Stimulated activated CD8-positive, alpha-beta memory T cell treated with anti-CD3 and anti-CD28 coated beads, Interleukin-4, amount 100 ng/mL, for 4 hours (primary cell): ENCODE measurements at places on chromosomes 7 and 10.

- DNase-seq, result no peak
Observed at GRCh38 chr10:76743169-76743568, 894.4 kb downstream of the KCNMA1 start.

- no peak for DNase-seq
Observed at GRCh38 chr10:103861505-103861904, 6.1 kb upstream of the SH3PXD2A start.

DNA sequence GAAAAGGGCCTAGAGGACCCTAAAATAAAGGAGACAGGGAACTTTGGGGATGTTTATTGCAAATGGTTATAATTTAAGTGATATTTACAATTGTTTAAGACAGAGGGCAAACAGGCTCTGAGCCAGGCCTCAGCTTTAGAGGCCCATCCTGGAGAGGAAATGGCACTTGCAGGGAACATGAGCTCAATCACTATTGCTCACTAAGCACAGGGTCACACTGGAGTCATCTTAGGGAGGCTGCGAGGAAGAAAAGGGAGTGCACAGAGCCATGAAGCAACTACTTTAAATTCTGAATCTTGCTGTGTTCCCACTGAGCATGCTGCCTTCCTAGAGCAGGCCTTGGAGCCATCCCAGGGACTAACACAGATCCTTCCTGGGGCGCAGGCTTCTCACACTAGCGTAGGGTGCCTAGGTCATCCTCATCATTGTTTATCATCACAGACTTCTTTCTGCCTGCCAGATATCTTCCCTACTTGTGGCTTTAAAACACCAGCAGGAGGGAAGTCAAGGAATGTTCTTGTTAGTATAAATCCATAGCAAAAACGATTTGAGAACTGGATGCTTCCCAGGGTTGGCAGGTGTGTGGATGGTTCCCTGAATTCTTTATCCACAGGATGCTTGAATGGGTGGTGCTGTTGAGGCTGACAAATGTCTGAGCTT, 12.7 kb upstream of the DNAJB12 start:
- DNase-seq, result no peak

GRCh38 chr7:50262916-50263690, 41.4 kb upstream of the IKZF1 start:
- no peak for DNase-seq

DNA sequence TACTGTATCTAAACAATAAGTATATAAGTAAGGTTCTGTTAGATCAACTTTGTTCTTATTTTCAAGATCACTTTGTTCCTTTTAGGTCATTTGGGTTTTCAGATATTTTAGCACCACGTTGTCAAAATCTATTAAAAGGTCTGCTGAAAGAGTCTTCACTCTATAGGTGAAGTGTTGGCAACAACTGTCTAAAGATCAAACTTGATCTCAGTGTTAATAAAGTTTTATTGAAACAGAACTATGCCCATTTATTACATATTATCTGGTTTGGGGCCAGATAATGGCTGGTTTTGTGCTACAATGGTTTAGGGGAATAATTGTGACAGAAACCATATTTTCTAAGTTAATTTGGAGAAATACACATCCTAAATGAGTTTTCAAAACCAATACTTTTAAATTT, 478.9 kb upstream of the GRM3 start:
- no peak for DNase-seq

- peak; percentile 76 for DNase-seq
Observed at GRCh38 chr7:111561904-111562732, at the start of gene IMMP2L. IMMP2L (minus strand) TSS chr7:111562492.

- DNase-seq, result no peak
Observed at GRCh38 chr10:57638411-57638810, 629.3 kb downstream of the IPMK start.

DNA sequence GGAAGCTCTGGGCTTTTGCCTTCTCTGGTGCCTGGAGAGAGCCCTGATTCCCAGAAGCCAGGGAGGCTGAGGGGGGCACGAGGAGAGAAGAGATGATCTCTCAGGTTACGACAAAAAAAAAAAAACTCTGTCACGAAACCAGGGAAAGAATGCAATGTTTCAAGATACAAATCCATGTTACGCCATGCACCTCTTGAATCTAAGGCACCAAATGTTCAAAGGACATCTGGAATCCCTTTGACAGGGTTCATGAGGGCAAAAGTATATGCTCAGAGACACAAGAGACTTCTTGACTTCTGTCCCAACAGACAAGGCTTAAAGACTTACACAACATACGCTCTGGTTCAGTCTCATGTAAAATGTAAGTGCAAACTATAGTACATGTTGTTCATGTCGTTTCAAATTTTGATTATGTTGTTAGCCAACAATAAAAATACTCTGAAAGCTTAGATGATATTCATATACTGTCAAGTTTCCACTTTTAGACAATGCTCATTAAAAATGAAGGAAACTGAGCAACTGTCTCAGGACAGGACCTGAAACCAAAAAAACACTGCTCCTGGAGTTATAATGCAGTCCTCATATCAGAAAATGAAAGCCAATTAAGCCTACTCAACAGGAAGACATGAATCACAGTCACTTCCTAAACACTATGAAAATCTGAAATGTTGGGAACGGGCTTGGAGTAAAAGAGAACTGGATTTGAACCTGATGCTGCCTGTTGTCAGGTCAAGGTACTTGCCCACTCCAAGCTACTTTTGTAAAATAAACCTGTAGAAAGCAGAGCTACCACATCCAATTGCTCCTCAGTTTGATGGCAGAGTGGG, 72.3 kb downstream of the CHCHD3 start:
- DNase-seq, result no peak

GRCh38 chr10:98106531-98106930, 27.9 kb upstream of the R3HCC1L start:
- no peak for DNase-seq

DNA sequence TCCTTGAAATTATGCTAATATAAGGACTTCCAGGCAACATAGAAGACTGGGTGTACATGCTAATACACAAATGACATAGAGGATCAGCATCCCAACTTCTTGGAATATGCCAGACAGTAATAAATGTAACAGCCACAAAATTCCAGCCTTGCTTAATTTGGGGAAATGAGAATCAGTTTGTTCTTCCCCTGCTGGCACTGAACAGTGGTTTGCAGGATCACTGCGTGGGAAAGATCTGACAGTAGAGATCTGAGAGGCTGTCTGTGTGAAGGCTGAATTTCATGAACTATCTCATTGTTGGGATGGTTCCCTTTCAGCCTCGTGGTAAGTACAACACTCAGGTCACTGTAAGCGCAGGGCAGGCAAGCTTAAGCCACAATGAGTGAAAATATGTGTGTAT, 1078.0 kb downstream of the LRMDA start:
- no peak for DNase-seq

DNA sequence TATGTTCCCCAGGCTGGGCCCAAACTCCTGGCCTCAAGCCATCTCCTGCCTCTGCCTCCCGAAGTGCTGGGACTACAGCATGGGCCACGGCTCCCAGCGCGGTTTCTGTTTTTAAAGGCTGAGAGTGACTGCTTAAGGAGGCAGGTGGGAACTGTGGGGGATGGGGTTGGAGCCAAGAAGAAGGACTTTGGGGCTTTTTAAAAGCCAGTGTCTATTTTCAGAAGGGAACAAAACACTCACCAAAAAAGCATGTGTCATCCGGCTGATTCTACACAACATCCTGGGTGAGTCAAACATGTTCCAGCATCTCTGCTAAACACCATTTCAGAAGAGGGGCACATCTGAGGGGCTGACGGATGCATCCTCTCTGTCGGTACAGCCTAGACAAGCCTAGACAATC, 824.5 kb downstream of the TYW1 start:
- DNase-seq, result no peak

GRCh38 chr7:122454776-122455507, 150.4 kb upstream of the FEZF1 start:
- no peak for DNase-seq

DNA sequence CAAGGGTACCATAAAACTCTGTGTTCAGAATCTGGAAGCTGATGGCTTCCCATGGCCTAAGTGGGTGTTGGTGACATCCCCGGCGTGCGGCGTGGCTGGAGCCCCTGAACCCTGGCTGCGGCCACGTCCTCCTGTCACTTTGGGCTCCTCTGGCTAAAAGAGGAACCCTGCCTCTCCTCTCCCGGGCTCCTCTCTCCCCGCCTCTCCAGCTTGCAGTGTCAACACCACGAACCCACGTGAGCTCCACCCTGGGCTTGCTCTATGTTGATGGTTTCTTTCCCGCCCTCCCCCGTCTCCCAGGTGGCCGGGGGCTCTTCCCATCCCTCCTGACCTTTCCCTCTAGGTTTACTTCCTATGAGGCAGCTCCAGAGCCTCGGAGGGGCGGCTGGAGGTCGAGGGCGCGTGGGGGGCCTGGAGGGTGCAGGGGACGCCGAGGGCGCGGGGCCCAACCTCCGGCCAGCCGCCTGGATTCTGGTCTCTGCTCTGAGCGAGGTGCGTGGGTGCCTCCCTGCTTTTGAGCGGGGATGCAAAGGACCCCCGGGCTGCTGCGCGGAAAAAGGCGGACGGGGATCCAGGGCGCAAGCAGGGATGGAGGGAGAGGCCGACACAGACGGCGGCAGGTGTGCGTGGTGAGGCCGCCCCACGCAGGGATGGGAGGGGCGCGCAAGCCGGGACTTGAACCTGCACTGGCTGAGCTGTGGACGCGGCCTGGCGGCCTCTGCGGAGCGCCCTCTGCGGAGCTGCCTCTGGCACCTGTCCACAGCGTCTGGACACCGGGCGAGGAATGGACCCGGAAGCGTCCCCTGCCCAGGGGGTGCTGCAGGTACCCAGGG, 115.5 kb upstream of the DIP2C start:
- DNase-seq, result no peak

GRCh38 chr7:24608504-24608903, 35.3 kb downstream of the PALS2 start:
- no peak for DNase-seq
